ENCODE measurements at places on chromosomes 13 and 19.

GRCh38 chr13:43388282-43389034 lies 365.1 kb downstream of the DNAJC15 start:
- DNase-seq: no peak

DNA sequence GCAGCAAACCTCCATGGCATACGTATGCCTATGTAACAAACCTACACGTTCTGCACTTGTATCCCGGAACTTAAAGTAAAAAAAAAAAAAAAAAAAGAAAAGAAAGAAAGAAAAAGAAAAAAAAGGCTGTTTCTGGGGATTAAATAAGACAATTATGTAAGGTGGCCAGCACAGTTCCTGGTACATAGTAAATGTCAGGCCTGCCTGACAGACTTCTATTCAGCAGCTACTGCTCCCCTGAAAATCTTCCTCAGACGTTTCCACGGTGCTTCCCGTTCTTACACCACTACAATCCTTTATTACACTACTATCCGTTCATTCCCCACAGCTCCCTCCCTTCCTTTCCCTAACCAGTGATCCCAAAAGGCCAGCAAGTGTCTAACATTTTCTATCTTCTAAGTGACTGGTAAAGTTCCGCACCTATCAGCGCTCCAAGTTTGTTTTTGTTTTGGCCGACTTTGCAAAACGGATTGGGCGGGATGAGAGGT lies 636 bp upstream of the RB1 start:
- no peak for DNase-seq

DNA sequence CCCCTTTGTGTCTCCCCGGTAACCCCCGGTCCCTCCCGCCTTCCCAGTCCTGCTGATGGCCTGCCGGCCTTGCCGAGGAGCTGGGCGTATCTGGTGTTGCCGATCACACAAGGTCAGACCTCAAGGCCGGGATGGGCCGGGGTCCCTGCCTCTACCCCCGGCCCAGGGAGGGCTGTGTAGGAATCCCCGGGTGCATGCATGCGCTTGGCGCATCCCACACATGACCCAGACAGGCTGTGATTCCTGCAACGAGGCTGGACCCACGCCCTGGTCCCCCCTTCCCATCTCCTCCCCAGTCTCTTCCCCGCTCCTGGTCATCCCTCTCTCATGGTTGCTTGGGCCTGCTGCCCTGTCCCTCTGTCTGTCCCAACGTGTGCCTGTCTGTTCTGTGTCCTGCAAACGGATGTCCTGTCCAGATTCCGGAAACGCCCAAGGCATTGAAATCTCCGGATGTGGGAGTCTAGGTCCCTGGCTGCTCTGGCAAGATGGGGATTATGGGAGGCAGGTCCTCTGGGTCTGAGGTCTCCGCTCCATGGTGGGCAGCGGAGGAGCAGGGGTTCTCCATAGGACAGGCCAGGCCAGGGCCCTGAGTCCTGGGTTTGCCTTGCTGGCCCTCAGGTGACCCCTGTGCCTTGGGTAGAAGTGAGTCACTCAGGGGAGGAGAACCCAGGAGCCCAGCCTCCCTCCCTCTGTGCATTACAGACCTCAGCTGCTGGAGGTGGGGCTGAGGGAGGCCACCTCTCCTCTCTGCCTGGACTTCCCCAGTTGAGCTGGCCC lies 1.6 kb downstream of the PKN1 start:
- DNase-seq: no peak

GRCh38 chr13:31088826-31089420 lies 72.8 kb downstream of the HSPH1 start:
- no peak for DNase-seq

GRCh38 chr19:50626011-50626410 lies 13.7 kb downstream of the SYT3 start:
- DNase-seq: no peak

Measured in stimulated activated CD8-positive, alpha-beta memory T cell treated with anti-CD3 and anti-CD28 coated beads, Interleukin-2, amount 100 ng/mL, for 48 hours (primary cell).